ENCODE measurements at places on chromosomes 3 and 15. TPM values are rescaled to one million over a fixed set of nuclear protein-coding genes. Genes with fewer than 3 reads are reported as not detected.
A peak's percentile ranks its signal among the peaks of the same experiment; 100 is the strongest.

- ATAC-seq = no peak
These were observed 6.9 kb downstream of the ANKRD63 start for GRCh38 chr15:40275954-40276353.

DNA sequence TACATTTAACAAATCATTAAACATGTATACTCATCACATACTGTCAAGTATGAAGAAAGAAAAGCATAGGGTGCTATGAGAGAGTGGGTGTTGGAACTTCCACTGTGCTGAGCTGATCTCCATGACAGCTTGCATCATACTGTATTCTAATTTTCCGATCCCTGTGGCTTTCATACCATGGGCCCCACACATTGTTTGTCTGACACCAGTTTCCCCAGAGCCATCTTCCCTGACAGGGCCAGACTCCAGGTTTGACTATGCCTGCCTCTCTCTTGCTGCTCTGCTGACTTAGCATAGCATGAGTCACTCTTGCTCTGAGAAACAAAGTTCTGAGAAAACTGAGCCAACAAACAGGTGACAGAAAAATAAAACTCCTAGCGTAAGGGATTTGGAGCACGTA is 37.0 kb upstream of the CASR start:
- ATAC-seq = no peak

- ATAC-seq = peak; percentile 51
These were observed 401.5 kb upstream of the PROK2 start for GRCh38 chr3:72186400-72186855.

- no peak for ATAC-seq
These were observed 31.6 kb upstream of the SLC35G2 start for GRCh38 chr3:136787349-136787748.

The PTPRG gene
- 17.4 TPM for total RNA-seq
